ENCODE measurements at places on chromosomes 16 and 17.

GRCh38 chr16:72827866-72828265 is 220.1 kb downstream of the ZFHX3 start:
- DNase-seq: no peak

DNA sequence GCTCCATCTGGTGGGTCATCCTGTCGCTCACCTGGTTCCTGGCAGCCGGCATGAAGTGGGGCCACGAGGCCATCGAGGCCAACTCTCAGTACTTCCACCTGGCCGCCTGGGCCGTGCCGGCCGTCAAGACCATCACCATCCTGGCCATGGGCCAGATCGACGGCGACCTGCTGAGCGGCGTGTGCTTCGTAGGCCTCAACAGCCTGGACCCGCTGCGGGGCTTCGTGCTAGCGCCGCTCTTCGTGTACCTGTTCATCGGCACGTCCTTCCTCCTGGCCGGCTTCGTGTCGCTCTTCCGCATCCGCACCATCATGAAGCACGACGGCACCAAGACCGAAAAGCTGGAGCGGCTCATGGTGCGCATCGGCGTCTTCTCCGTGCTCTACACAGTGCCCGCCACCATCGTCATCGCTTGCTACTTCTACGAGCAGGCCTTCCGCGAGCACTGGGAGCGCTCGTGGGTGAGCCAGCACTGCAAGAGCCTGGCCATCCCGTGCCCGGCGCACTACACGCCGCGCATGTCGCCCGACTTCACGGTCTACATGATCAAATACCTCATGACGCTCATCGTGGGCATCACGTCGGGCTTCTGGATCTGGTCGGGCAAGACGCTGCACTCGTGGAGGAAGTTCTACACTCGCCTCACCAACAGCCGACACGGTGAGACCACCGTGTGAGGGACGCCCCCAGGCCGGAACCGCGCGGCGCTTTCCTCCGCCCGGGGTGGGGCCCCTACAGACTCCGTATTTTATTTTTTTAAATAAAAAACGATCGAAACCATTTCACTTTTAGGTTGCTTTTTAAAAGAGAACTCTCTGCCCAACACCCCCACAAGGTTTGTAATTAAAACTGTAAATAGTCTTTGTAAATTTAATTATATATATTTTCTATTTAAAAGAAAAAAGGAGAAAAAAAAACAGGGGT is 1.7 kb downstream of the FZD2 start:
- no peak for DNase-seq

DNA sequence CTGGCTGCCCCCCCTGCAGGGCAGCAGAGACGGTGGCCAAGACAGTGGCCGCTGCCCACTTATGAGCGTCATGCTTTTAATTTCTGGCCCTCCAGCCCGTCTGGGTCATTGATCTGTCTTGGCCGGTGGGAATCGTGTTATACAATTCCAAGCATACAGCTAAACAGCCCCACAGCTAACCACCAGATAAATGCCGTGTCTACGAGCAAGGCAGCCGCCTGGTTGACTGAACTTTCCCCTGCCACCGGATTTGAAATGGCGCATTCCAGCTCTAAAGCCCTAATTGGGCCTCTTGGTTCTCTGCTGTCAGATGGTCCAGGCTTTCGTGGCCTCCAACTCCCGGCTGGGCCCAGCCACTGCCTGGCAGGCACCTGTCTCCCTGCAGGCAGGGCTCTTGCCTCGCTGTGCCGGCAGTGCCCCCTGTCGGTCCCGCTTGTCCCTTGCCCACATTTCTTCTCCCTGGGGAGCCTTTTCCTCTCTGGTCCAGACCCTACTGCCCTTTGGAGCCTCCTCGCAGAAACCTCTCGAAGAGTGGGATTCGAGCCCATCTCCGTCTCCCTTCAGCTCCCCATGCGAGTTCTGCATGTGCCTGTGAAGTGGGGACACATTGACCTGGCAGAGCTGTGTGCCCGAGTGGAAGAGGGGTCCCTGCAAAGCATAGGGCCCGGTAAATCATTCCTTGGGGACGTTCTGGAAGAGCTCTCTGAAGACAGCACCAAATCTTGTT is 1.8 kb upstream of the RBFOX3 start:
- peak; percentile 10 for DNase-seq

DNA sequence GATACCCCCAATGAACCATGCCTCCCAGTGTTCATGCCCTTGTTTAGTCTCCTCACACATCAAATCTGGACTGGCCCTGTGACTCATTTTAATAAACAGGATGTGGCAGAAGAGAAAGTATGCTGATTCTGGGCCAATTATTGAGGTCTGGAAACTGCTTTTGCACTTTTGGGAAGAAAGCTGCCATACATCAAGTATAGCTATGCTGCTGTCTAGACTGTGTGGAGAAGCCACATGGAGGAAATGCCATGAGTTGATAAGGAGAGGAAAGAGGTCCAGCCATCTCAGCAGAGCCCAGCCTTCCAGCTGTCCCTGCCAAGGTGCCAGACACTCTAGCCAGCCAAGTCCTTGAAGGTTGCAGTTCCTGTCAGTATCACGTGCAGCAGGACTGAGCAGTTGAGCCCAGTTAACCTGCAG is 16.7 kb downstream of the RPRML start:
- no peak for DNase-seq

DNA sequence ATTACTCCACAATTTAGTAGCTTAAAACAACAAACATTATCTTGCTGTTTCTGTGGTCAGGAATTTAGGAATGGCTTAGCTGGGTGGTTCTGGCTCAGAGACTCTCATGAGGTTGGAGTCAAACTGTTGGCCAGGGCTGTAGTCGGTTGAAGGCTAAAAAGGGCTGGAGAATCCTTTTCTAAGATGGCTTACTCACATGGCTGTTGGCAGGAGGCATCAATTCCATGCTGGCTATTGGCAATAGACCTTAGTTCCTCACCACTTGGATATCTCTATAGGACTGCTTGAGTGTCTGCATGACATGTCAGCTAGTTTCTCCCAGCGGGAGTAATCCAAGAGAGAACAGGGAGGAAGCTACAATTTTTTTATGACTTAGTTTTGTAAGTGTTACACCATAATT is 6.6 kb upstream of the EFCAB13 start:
- DNase-seq: no peak

GRCh38 chr17:64250233-64250835 is 12.7 kb downstream of the TEX2 start:
- DNase-seq: no peak

DNA sequence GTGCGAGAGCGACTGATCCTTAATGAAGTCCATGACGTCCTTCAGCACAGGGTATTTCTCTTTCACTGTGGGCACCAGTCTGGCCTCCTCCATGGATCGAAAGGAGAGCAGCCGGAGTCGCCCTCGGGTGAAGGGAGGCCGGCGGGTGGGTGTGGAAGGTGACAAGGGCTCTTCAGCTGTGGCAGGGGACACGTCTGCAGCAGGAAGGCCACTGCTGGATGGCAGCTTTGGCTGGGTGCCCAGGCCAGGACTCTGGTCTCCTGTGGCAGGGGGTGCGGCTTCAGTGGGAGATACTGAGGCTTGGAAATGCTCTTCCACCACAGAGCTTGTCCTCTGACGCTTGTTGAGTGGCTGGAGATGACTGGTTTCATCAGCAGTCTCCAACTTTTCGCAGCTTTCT is 78.5 kb downstream of the ZZEF1 start:
- no peak for DNase-seq

DNA sequence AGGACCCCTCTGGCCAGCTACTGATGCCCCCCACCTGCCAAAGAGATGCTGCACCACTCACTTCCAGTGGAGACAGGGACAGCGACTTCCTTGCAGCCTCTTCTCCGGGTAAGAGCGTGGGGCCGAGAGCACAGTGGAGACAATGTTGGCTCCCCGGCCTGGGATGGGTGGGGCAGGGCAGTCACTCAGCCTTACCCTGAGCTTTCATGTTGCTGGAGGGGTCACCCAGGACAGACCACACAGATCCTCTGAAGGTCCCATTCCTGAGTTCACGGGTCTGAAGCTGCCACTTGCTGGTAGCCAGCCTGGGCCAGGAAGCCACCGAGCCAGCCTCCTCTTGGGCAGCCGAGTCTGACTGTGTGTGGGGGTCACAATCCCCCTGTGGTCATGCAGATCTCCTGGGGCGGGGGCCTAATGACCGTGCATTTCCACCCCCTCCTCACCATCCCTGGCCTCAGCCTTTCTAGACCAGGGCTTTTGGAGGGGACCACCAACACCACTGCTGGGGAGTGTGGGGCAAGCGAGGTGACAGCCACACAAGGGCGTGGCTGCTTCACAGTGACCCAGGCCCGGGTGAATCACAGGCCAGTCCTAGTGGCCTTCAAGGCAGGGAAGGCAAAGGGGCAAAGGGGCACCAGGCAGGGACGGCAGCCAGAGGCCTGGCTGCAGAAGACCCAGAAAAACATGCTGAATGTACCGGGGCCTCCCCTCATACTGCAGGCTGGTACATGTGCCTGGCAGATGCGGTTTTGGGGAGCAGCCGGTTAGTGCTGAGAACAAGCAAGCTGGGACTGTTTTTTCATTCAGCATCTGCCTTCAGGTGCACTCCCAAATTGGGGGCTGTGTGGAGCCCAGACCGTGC is 10.4 kb downstream of the TAF1C start:
- DNase-seq: peak; percentile 69

DNA sequence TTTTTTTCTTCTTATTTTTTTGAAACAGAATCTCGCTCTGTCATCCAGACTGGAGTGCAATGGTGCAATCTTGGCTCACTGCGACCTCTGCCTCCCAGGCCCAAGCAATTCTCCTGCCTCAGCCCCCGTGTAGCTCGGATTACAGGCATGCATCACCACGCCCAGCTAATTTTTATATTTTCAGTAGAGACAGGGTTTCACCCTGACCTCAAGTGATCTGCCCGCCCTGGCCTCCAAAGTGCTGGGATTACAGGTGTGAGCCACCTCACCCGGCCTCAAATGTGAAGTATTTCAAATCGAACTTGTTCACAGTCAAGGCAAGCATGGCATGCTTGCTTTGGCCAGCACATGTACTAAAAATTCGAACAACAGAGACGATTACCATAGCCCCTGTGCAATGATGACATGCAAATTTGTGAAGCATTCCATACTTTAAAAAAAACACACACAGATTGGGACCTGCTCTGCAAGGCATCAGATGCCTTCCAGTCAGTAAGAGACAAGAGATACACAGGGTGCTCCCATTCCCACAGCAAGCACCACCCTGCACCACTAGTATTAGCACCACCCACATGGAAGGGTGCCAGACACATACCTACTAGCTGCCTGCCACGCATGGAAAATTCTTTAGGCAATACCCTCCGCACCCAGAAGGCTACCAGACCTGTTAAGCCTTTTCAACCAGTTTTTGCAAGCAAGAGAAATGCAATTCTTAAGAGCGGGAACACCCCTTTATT is 47.2 kb downstream of the ANKRD11 start:
- peak; percentile 50 for DNase-seq

GRCh38 chr17:71828182-71828596 is 292.6 kb upstream of the SOX9 start:
- DNase-seq: peak; percentile 38

DNA sequence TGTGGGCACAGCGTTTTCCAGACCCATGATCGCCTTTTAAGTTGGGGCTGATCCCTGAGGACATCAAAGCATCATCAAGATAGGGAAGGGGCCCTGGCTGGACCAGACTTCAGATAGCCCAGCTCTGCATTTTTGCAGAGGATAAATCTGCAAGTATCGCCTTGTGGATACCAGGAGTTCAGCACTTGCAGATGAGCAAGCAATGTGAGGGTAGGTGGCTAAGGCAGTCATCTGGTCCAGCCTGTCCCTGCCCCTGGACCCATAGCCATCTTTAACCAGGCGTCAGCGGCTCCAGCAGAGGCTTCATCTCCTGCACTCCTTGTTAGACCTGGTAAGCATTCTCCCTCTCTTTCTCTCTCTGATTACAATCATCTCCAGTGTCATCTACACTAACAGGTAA is 9.0 kb upstream of the MRPS23 start:
- DNase-seq: no peak

DNA sequence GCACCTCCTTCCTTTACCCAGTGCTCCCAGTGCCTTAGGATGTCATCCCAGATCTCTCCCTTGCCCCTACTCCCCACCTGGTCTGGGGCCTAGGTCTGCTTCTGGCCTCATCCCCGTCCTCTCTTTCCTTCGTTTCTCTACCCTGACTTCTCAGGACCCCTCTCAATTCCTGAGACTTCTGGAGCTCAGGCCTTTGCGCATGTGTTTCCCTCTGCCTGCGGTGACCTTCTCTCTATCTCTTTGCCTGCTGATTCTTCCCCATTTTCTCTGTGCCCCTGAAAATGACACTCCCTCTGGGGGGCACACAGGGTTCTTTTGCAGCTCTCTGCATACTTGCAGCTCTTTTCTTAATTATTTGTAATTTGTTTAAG is 13.5 kb downstream of the ADORA2B start:
- DNase-seq: no peak

Measured in NCI-H2171 (cell line).